Hepatocyte (in vitro differentiated cells): ENCODE measurements at places on chromosomes 2 and 18. TPM values are rescaled to one million over a fixed set of nuclear protein-coding genes. Genes with fewer than 3 reads are reported as not detected.
A peak's percentile ranks its signal among the peaks of the same experiment; 100 is the strongest.

SLC40A1 gene
- polyA plus RNA-seq, result 153 and 186 TPM in 2 replicates

DNA sequence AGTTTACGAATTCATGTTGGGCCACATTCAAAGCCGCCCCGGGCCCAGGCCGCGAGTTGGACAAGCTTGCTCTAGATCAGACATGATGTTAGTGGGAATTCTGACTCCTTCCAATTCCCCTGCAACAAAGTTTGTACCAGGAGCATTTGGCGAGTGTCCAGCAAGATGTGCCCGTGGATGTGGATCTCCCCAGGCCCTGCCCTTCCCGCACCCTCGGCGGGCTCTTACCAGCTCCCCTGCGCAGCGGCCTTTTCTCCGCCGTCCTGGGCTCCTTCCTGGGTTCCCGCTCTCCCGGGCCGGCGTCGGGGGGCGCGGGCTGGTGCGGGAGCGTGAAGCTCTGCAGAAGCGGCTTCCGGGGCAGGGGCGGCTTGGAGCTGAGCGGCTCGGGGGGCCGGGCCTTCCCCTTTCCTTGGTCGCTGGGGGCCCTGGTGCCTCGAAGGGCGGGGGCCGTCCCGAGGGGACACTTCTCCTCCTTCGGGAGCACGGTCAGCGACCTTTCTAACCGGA is 90.8 kb upstream of the MGAT4A start:
- no peak overlapping the region for H3K4me3 ChIP-seq
- no peaks in the 10 kb centered on the region for H3K4me1 ChIP-seq
- H3K27ac ChIP-seq, result no peak overlapping the region
- H3K27me3 ChIP-seq, result peaks cover 6% of the 10 kb centered on the region
- H3K36me3 ChIP-seq, result no peaks in the 10 kb centered on the region

TPGS2 gene
- 80.6 and 83.0 TPM in 2 replicates for polyA plus RNA-seq

GRCh38 chr2:239035361-239035814 is 187.5 kb downstream of the TWIST2 start:
- H3K27me3 ChIP-seq, result peaks cover 21% of the 10 kb centered on the region
- H3K4me3 ChIP-seq, result no peak overlapping the region
- no peaks in the 10 kb centered on the region for H3K4me1 ChIP-seq

DNA sequence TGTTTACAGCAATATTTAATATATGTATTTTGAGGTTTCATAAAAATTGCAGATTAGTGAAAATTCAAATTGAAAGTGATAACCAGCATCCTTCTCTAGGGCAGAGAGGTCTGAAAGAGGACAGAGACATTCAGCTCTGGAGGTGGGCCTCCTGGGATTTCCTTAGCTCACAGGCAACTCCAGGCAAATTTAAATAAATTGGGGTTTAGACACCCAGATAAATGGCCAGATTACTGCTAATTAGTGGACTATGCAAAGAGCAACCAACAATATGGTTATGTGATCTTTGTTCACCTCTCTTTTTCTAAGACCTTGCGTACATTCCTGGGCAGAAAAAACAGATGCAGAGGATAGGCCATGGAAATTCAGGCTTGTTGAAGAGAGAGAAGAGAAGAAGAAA is 1282.8 kb upstream of the ACVR2A start:
- no peak for DNase-seq
- H3K4me1 ChIP-seq, result no peaks in the 10 kb centered on the region
- H3K4me3 ChIP-seq, result no peak overlapping the region
- H3K27me3 ChIP-seq, result no peaks in the 10 kb centered on the region
- no peak overlapping the region for H3K27ac ChIP-seq
- no peaks in the 10 kb centered on the region for H3K36me3 ChIP-seq

- H3K27ac ChIP-seq, result peak overlapping the region; percentile 41
- H3K27me3 ChIP-seq, result no peaks in the 10 kb centered on the region
- DNase-seq, result no peak
- H3K4me3 ChIP-seq, result no peak overlapping the region
Observed at GRCh38 chr18:63202828-63203227, 116.7 kb downstream of the BCL2 start.

- H3K4me1 ChIP-seq, result no peaks in the 10 kb centered on the region
- peaks cover 8% of the 10 kb centered on the region for H3K27me3 ChIP-seq
- no peaks in the 10 kb centered on the region for H3K36me3 ChIP-seq
- H3K27ac ChIP-seq, result no peak overlapping the region
Observed at GRCh38 chr2:240846873-240847595, 21.6 kb upstream of the AGXT start.

- no peak overlapping the region for H3K4me3 ChIP-seq
- peaks cover 3% of the 10 kb centered on the region for H3K4me1 ChIP-seq
- DNase-seq, result no peak
- no peak overlapping the region for H3K27ac ChIP-seq
- H3K36me3 ChIP-seq, result no peaks in the 10 kb centered on the region
Observed at GRCh38 chr2:80141007-80141726, 163.4 kb downstream of the LRRTM1 start.

DNA sequence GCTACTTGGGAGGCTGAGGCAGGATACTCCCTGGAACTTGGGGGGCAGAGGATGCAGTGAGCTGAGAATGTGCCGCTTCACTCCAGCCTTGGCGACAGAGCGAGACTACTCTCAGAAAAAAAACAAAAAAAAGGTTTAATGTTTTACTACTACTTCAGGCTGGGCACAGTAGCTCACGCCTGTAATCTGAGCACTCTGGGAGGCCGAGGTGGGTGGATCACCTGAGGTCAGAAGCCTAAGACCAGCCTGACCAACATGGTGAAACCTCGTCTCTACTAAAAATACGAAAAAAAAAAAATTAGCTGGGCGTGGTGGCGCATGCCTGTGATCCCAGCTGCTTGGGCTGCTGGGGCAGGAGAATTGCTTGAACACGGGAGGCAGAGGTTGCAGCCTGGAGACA is 75.7 kb upstream of the ATIC start:
- DNase-seq, result no peak
- no peak overlapping the region for H3K4me3 ChIP-seq
- no peaks in the 10 kb centered on the region for H3K36me3 ChIP-seq
- no peak overlapping the region for H3K27ac ChIP-seq
- H3K27me3 ChIP-seq, result no peaks in the 10 kb centered on the region

- no peak for DNase-seq
- no peaks in the 10 kb centered on the region for H3K36me3 ChIP-seq
- H3K4me1 ChIP-seq, result no peaks in the 10 kb centered on the region
- no peaks in the 10 kb centered on the region for H3K27me3 ChIP-seq
- H3K4me3 ChIP-seq, result no peak overlapping the region
- no peak overlapping the region for H3K27ac ChIP-seq
Observed at GRCh38 chr2:25286025-25286400, 55.7 kb downstream of the DNMT3A start.

GRCh38 chr2:216849987-216850386 is 9.9 kb downstream of the TNP1 start:
- H3K4me1 ChIP-seq, result no peaks in the 10 kb centered on the region
- no peak overlapping the region for H3K27ac ChIP-seq
- H3K27me3 ChIP-seq, result no peaks in the 10 kb centered on the region
- no peaks in the 10 kb centered on the region for H3K36me3 ChIP-seq

TACR1 gene
- 0.19 TPM in 1 of 2 replicates, not detected in the other for polyA plus RNA-seq

- no peak overlapping the region for H3K27ac ChIP-seq
- H3K4me3 ChIP-seq, result no peak overlapping the region
- DNase-seq, result peak; percentile 32
- no peaks in the 10 kb centered on the region for H3K36me3 ChIP-seq
- no peaks in the 10 kb centered on the region for H3K4me1 ChIP-seq
- no peaks in the 10 kb centered on the region for H3K27me3 ChIP-seq
Observed at GRCh38 chr18:8162802-8163201, 446.4 kb upstream of the RAB12 start.
